ENCODE measurements at places on chromosomes 16 and 17.

DNA sequence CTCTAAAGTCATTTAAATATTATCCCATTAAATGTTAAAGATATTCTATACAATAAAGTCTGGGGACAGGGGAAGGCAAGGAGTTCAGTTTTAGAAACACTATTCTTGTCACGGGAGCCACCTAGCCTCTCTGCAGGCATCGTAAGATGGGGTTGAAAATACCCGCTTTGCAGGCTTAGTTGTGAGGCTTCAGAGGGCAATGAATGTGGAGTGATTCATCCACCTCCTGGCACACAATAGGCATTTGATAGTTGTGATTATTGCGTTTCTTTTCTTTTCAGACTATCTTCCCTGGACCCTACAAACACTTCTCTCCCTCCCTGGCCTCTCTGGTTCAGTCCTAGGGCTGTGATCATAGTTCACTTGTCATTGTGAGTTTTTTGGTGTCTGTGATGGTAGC is 19.6 kb downstream of the GLP2R start:
- DNase-seq = no peak

GRCh38 chr17:75241143-75241430 is 20.3 kb downstream of the GGA3 start:
- no peak for DNase-seq

GRCh38 chr16:30541502-30542329 is 7.1 kb upstream of the ZNF747 start:
- DNase-seq = no peak

DNA sequence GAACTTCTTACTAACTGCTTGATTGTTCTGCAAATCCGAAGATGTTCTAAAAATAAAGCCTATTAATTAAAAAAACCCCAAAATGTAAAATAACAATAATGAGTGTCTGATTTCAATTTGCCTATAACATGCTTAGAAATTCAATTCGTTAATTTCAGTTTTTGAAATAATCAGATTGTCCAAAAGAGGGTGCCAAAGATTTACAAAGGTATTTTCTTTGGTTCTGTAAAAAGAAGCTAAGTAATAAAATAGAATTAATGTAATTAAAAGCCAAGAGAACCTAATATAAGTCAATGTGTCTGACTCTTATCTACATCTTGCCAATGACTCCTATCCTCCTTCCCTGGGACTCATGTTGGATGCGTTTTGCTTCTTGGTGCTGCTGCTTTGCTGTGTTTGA is 75.0 kb upstream of the CPHXL start:
- DNase-seq = no peak

DNA sequence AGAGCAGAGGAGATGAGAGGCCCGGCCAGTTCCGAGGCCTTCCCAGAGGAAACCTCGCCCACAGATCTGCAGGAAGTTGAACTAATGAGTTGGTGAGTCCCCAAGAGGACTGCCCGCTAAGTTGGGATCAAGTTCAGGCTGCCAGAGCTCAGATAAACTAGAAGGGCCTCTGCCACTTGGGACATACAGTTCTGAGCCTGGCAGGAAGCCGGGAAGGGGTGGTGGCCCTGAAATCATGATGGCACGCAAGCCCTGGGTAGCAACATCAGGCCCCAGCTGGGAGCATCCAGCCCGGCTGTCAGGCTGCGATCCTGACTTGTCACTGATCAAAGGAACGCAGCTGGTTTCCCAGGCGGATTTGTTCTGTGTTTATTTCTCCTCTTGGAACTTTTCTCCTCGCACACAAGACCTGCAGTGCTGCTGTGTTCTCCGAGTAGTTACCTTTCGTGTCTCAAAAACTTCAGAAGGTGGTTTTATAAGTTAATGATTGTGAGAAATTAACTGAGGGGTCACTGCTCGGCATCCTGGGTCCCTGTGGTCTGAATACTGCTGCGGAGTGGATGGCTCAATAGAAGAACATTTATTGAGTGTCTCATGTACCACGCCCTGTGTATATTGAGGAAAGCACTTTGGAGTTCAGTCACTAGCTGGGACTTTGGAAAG is 8.0 kb upstream of the WFDC1 start:
- no peak for DNase-seq

All from NCI-H146 (cell line).